ENCODE measurements at places on chromosomes 2 and 18. TPM values are rescaled to one million over a fixed set of nuclear protein-coding genes. Genes with fewer than 3 reads are reported as not detected.

DNA sequence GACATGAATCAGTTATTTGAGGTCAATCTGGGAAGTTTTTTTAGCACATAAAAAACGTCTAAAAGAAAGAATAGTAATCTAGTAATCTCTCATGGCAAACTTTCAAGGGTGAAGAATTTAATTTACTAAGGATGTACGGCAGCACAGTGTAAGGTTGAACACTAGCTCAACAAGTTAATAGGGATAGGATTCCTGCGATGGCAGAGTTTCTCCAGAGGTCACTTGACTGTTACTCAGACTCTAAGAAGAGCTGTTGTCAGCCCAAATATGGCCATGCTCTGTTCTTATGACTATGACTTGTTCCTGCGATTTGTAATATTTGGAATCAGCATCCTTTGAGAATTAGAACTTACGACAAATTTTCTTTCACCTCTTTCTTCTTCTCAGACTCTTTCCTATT lies 553.3 kb upstream of the TNP1 start:
- no peak for DNase-seq
- H3K27ac ChIP-seq, result no peak overlapping the region
- no peaks in the 10 kb centered on the region for H3K4me1 ChIP-seq
- peaks cover 2% of the 10 kb centered on the region for H3K36me3 ChIP-seq

DNA sequence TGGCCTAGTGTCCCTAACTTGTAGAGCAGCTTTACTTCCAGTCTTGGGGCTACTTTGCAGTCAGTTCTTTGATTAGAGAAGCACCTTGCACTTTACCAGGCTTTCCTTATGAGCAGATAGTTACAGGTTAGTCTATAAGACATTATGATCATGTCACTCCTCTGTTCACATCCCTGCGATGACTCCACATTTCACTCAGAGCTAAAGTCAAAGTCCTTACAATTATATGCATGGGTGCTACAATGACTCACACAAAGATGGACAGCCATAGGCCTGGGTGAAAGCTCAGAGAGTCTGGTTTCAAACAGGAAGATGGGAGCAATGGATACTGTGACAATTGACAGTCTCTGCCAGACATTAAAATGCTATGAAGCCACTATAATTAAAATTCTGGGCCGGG lies 27.1 kb upstream of the SSB start:
- H3K36me3 ChIP-seq, result no peaks in the 10 kb centered on the region
- H3K27me3 ChIP-seq, result peaks cover 3% of the 10 kb centered on the region
- no peak for DNase-seq
- H3K4me1 ChIP-seq, result peaks cover 10% of the 10 kb centered on the region
- H3K4me3 ChIP-seq, result no peak overlapping the region

DNA sequence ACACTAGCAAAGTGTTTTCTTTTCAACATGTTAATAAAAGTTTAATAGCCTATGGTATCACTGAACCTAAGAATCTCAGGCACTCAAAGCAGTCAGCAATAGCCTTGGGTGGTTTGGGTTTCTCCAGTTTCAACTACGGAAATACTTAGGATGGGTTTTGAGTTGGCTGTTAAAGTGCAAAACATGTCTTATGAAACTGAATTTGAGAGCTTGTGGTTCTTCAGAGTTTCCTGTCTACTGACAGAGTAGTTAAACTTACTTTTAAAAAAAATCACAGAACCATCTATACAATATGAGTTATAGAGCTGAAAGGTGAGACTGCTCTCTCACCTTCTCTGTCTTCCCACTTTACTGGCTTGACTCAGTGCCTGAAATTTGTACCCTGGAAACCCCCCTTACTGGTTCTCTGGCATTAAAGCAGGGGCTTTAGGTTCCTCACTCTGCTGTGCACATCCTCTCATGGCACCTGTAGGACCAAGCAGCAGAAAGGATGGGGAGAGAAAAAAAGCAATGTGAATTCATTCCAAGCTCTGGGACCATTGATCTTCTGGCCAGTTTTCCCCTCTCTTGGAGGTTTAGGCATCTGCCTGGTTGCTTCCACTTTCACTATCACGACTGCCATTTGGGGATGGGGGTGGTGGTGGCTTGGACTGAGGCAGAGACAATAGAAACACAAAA lies 18.1 kb downstream of the CCDC141 start:
- H3K4me1 ChIP-seq, result peaks cover 7% of the 10 kb centered on the region
- H3K27me3 ChIP-seq, result no peaks in the 10 kb centered on the region
- no peaks in the 10 kb centered on the region for H3K36me3 ChIP-seq
- H3K4me3 ChIP-seq, result peak overlapping the region; percentile 72

Gene NMUR1
- 0.35 TPM for total RNA-seq

Gene SPAG16
- total RNA-seq, result 4.1 TPM

- no peak overlapping the region for H3K4me3 ChIP-seq
- no peaks in the 10 kb centered on the region for H3K4me1 ChIP-seq
- H3K27ac ChIP-seq, result no peak overlapping the region
- H3K27me3 ChIP-seq, result no peaks in the 10 kb centered on the region
- DNase-seq, result no peak
Measured at GRCh38 chr2:51812138-51812866, 780.4 kb upstream of the NRXN1 start.

Gene LPIN2
- 75.8 TPM for total RNA-seq
